ENCODE measurements at places on chromosomes 2 and 18. TPM values are rescaled to one million over a fixed set of nuclear protein-coding genes. Genes with fewer than 3 reads are reported as not detected.

- DNase-seq: no peak
Measured at GRCh38 chr18:78586586-78586985, 393.0 kb upstream of the SALL3 start.

- no peak for DNase-seq
Measured at GRCh38 chr2:102154946-102155702, 12.6 kb downstream of the IL1R1 start.

The WDR43 gene
- total RNA-seq: 64.1 TPM

The FSHR gene
- not detected for total RNA-seq

The INHBB gene
- total RNA-seq: not detected

The KLHL30 gene
- not detected for total RNA-seq

The GAL3ST2 gene
- 1.1 TPM for total RNA-seq

Data from activated naive CD4-positive, alpha-beta T cell treated with anti-CD3 and anti-CD28 coated beads, Interleukin-2, amount 50 U/mL, for 72 hours (primary cell).